ENCODE measurements at places on chromosomes 1 and 21.

DNA sequence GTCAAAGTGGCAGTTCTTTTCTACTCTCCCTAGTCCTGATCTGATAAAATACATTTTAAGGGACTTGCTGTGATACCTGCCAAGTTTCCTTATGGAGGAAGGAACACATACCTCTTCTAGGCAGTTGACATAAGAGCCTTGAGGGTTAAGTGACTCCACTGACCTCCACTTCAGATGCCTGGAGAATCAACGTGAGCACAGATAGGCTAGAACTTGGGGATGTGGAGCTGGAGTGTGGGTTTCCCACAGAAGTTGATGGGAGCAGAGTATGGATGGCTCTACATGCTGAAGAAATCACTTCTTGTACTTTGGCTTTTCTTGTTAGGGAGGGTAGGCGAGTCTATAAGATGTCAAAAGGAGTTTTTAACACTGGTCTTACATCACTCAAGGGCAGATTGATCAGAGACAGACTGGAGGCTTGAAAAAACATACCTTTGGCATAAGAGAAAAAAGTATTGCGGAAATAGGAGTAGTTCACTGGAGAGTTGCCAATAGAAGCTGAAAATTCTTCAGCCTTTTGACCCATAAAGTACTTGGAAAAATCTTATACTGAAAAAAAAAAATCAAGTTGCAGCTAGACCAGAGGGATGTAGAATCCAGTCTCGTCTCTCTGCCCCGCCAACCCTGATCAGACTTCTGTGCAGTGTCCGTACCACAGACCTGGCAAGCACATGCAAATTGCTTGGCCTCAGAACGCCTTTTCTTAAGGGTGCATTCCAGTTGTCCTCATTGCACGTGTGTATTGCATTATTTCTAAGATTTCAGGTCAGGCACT lies 5.5 kb downstream of the RHOU start:
- no peak for DNase-seq

DNA sequence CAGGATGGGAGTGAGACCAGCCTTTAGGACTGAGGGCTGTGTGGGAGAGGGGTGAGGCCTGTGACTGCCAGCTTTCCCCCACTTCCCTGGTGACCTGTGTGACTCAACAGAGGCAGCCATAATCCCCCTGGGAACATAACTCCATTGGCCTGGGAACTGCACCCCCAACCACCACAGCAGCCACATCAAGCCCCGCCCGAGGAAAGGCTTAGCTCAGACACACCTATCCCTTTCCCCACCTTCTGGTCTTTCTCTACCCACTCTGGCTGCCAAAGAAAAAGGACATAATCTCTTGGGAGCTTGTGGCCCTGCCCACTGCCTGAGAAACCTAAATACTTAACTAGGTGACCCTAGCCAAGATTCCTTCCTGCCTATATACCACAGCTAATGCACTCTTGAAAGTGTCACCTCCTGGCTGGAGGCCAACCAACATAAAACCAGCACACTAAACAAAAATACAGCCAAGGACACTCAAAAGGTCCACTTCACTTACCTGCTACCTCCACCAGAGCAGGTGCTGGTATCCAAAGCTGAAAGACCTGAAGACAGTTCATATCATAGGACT lies 406.6 kb upstream of the CAMK1G start:
- DNase-seq, result no peak

- peak; percentile 37 for DNase-seq
Observed at GRCh38 chr1:242454262-242455051, 70.0 kb downstream of the PLD5 start.

- DNase-seq, result no peak
Observed at GRCh38 chr1:2603521-2604155, 17.1 kb downstream of the PRXL2B start.

GRCh38 chr1:176032040-176032645 lies 174.9 kb downstream of the COP1 start:
- DNase-seq, result no peak

GRCh38 chr1:176102768-176103350 lies 104.2 kb downstream of the COP1 start:
- no peak for DNase-seq

GRCh38 chr21:44347911-44348451 lies 5.4 kb upstream of the TRPM2 start:
- DNase-seq, result no peak

DNA sequence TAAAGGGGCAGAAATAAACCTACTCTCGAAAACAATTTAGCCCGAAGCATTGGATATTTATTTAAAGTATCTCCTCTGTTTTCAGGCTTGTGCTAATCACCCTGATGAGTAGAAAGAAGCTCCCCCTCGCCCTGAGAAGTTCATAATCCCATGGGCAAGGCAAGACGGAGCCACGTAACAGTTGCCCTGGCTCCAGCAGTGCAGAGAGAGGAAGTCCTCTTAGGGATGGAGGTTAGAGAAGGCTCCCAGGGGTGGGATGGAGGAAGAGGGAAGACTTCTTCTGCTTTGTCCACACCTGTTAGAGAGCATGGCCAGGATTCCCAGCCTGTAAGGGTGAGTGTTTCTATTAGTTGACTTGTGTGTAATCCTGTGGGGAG lies 3.4 kb upstream of the GPR25 start:
- DNase-seq, result no peak

GRCh38 chr1:8858112-8858668 lies 20.3 kb downstream of the ENO1 start:
- peak; percentile 78 for DNase-seq

- DNase-seq, result no peak
Observed at GRCh38 chr1:180533266-180533987, 25.3 kb upstream of the OVAAL start.

DNA sequence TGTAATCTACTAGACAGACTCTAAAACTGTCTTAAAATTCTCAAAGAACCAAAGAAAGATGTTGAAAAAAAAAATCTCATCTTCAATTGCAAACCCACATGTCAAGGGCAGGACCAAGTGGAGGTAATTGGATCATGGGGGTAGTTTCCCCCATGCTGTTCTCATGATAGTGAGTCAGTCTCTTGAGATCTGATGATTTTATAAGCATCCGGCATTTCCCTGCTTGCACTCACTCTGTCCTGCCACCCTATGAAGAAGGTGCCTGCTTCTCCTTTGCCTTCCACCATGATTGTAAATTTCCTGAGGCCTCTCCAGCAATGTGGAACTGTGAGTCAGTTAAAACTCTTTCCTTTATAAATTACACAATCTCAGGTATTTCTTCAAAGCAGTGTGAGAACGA lies 257.0 kb downstream of the HHIPL2 start:
- DNase-seq, result no peak

DNA sequence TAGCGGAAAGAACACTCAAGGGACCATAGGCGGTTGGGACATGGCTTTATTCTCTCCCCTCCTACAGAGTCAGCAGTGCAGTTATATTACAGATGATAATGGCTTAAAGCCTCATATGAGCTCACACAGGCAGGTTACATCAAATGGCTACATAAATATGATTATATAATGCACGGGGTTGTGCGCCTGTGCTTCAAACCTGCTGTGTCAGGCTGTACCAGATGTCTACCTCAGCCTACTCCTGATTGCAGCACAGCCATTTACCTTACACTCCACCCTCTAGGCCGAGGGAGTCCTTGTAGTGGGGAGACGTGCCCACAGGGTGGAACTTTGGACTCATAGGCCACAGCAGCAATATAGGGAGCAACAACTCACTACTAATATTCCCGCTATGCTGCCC lies 16.4 kb upstream of the TBX19 start:
- DNase-seq, result no peak

DNA sequence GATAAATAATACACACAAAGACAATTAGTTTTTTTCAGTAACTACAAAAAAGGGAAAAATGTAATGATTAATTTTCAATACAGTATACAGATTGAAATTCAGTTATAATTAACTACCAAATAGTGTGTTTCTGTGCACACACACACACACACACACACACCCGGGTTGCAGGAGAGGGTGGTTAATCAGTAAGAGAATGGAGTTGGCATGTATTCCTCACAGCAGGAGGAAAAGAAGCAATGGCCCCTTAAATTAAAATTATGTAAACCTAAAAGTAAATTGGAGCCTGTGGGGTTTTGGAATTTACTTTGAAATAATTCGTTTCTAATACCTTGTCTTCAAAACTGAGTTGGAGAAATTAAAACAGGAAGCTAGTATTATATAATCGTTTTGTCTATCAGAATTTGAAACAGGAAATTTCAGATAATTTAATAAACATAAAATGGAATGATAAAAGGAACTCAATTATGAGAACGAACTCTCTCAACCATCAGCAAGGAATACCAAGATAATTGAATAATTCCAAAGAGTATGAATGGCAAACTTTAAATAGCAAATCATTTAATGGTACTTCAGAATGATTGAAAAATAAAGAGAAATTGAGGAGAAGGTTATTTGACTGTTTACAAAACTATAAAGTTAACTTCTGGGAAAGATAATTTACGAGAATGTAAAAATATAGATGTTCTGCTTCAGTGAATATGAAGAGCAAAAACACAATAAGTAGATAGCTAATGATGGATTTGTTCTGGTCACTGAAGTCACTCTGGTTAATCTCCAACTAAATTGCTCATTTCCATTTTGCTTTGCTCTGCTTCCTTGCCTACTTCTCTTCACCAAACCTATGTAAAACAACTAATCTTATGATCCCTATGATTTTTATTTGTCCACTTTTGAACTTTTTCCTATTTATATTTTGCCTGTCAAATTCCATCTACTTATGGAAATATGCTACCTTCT lies 547.9 kb upstream of the ZP4 start:
- DNase-seq, result no peak

DNA sequence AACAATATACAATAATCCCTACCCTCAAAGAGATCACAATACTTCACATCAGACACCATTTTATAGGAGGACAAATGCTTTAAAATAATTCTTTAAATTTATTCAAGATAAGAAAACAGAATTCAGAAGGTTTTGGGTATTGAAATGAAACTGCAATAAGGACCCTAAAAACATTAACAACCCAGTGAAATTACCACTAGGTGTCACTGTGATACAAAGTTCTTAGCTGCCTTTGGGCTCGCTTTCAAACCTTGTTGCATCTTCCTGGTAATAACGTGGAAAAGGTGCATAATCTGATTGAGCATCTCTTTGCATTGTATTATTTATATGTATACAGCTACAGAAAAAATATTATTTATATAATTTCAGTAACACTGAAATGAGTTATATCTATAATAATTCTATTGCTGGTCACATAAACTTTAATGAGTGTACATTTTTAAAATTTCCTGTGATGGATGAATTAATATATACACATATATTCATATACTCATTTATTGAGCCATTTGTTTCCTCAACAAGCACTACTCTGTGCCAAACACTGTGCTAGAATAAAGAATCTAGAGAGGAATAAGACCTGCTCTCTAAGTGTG lies 185.2 kb downstream of the FAF1 start:
- DNase-seq, result no peak

DNA sequence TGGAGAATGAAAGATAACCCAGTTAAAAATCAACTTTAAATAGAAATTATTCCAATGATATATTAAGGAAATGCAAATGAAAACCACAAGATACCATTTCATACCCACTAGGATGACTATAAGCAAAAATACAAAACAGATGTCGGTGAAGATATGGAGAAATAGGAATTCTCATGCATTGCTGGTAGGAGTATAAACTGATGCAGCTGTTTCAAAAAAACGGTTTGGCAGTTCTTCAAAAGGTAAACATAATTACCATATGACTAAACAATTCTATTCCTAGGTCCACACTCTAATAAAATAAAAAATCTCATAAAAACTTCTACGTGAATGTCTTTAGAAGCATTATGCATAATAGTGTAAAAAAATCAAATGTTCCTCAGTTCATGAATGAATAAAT lies 763.3 kb upstream of the BRINP3 start:
- DNase-seq, result no peak

DNA sequence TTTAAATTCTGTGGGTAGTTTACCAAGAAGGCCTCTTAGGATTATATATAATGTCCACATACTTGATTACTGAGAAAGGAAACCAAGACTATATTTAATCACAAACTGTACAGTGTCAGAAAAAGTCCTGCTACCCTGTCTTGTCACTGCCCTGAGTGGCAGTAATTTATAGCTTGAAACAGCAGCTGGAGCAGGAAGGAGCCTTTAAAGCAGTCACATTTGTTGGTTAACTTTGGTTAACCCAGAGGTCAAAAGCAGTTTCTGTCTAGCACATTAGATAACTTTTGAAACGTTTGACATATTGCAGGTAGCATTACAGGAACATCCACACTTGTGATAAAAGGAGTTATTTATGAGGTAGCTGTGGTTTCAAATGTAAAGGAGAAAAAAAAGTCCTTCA lies 161.7 kb downstream of the ROR1 start:
- no peak for DNase-seq

DNA sequence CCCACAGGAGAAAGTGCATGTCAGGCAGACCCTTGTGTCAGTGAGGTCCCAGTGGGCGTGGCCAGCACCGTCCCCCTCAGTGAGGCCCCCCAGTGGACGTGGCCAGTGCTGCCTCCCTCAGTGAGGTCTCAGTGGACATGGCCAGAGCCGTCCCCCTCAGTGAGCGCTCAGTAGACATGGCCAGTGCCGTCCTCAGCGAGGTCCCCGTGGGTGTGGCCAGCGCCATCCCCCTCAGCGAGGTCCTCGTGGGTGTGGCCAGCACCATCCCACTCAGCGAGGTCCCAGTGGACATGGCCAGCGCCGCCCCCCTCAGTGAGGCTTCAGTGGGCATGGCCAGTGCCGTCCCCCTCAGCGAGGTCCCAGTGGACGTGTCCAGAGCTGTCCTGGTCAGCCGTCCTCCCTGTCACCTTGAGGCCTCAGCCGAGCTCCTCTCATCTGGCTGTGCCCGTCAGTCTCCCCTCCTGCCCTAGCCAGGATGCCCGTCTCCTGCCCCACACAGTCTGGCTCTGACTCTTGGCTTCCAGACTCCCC lies 35.5 kb downstream of the PDE9A start:
- no peak for DNase-seq

GRCh38 chr1:177432897-177433296 lies 262.1 kb downstream of the BRINP2 start:
- DNase-seq, result no peak

- DNase-seq, result no peak
Observed at GRCh38 chr1:211330282-211330936, 3.8 kb downstream of the TRAF5 start.

DNA sequence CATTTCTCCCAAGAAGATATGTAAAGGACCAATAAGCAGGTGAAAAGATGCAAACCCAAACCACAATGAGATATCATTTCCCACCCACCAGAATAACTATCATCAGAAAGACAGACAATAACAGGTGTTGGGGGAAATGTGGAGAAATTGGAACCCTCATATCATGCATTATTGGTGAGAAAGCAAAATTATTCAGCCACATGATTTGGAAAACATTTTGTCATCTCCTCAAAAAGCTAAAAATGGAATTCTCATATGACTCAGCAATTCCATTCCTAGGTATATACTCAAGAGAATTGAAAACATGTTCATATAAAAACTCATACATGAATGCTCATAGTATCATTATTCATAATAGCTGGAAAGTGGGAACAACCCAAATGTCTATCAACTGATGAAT lies 25.1 kb upstream of the RNF186 start:
- no peak for DNase-seq

GRCh38 chr1:87766737-87767136 lies 438.1 kb downstream of the LMO4 start:
- DNase-seq, result peak; percentile 27

DNA sequence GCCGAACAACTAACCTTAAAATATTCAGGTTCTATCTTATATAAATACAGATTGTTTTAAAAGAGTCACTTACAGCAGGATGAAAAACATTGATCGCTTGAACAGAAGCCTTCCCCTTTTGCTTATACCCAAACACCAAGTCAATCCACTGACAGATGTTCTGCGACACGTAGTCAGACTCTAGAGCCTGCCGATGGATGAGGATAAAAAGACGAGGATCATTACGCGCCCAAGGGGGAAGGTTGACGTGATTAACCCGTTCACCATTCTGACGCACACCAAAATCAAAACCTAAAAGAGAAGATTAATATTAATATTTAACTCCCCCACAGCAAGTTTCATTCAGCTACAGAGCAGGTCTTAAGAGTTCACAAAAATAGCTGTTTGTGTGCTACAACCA lies 59.4 kb upstream of the GNG4 start:
- no peak for DNase-seq

Measured in PC-9 (cell line).